Activated T-helper 1 cell treated with anti-CD3 and anti-CD28 coated beads, Interleukin-2, amount 50 U/mL, for 16 hours (primary cell): ENCODE measurements at places on chromosomes 11 and 22.

GRCh38 chr11:33899400-33900037 is 7.6 kb upstream of the LMO2 start:
- no peak for DNase-seq

DNA sequence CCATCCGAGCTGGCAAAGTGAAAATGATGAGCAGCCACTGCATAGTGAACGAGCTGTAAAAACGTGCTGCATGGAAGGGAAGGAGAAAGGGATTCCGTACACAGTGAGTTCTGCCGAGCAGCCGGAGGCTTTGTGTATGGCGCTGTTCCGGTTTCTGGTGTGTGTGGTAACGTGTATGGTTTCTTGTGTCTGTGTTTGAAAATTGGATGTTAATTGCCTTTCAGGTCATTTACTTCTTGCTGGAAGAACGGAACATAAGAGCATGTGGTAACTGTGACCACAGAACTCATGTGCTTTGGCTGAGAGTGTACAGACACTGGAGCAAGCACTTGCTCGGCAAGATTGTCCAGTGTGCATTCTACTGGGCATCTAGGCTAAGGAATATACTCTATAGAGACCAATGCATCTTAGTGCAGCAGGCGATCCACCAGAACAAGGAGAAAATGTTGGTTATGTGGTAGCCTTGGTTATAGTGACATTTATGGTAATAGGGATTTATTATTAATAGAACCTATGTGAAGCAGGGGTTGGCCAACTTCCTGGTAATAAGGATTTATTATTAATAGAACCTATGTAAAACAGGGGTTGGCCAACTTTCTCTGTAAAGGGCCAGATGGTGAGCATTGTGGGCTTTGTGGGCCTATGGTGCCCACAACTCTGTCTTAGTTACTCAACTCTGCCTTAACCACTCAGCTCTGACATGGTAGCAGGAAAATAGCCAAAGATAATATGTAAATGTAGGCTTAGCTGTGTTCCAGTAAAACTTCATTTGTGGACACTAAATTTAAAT is 49.2 kb downstream of the GRAMD1B start:
- no peak for DNase-seq

DNA sequence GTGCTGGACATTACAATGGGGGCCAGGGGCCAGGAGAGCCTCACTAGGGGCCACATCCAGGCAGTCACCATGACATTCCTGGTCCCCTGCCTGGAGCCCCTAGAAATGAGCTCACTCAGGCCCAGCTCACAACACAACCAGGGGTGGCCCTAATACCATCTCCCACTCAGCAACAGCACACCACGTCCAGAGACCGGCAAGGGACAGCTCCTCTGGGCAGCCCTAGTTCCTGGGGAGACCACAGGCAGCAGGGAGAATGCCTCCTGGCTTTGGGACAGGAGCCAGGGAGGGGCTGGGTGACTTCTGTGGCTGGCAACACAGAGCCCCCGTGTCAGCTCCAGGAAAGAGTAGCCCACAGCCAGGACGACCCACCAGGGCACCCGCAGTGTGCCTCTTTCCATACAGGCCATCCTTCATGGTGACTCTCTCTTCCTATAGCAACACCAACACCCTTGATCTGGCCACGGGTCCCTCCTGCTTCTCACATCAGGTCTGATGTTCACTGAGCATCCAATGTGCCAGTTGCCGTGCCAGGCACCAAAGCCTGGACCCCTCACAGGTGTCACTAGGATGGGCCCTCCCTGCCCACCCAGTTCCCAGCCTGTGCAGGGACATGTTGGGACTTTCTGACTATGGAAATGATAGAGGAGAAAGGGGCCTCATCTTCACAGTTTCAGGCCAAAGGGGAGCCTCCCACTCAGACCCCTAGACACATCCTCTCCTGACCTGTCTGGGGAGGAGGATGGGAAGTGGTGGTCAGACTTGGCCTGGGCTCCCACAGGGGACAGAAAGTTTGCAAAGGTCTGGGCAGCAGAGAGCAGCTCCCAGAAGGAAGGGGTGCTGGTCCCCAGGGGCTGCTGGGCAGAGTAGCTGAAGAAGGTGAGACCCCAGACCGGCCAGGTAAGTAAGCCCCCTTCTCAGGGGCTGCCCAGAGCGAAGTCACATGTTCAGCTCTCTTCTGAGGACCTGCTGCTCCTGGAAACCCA is 43.2 kb downstream of the IGLL5 start:
- no peak for DNase-seq

GRCh38 chr11:74725701-74726100 is 5.5 kb downstream of the CHRDL2 start:
- no peak for DNase-seq

DNA sequence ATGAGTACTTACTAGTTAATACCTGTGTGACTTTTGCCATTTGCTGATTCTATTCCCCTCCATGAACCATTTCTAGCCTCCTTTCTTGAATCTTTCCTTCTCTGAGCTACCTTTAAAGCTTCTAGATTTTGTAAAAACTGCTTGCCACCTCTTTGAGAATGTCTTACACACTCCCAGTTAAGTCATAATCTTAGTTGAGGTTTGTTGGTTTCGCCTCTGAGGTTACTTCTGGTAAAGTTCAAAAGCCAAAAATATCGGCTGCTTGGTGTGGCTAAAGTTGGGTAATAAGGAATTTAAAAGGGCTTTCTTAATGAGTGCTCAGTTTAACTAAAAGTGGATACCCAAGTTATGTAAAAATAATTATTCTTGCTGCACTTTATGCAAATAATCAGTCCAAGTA is 10.4 kb upstream of the GLYAT start:
- no peak for DNase-seq

DNA sequence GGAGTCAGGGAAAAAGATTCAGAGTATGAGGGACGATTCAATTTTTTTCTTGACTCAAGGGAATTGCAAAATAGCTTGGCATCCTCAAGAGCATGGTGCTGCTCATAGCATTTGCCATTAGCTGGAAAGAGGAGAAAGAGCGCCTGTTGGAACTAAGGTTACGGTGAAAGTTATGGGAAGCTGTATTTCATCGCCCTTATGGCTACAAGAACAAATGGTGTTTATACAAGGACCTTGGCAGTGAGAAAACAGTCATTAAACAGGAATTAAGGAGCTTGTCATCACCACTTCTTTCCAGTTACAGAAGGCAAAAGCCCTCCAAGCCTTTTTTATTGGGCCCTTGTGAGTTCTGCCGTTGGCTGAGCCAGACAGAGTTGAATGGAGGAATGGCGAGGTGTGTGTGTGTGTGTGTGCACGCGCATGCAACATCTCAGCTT is 74.2 kb downstream of the ALX4 start:
- no peak for DNase-seq

DNA sequence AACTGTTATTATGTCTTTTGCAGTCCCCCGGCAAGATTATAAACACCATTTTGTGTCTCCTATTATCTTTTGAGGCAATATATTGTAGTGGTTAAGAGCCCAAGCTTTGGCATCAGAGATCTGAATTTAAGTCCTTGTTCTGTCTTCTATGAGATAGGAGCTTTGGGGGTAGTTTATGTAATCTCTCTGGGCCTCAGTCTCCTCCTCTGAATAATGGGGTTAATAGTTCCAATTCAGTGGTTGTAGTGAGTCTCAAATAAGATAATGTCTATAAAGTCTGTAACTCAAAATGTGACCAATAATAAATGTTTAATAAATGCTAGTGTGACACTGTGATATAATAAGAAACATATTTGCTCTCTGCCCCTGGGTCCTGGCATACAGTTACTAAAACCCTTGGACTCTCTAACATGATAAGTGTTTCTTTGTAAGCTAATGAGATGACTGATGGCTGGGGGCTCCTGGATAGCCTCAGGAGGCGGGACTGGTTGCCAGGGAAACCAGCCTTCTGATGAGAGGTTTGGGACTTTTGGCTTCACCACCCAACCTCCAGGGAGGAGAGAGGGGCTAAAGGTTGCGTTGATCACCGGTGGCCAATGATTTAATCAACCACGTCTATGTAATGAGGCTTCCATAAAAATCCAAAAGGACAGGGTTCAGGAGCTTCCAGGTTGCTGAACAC is 183.4 kb upstream of the MTMR2 start:
- DNase-seq = no peak

DNA sequence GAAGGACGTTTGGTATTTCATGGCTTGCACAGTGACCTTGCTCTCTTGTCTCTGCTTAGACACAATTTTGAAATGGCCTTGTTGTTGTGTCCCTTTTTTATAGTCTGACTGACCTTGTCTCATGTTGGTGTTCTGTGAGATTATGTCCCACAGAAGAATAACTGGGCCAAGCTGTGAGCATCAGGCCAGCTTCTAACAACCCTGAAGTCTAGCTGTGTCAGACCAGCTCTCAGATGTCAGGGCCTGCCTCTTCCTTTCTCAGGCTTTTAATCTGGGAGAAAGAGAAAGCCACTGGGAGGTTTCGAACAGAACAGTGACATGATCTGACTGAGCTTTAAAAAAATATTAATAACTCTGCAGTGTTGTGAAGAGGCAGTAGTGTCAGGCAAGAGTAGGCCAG is 2.0 kb upstream of the UEVLD start:
- DNase-seq = no peak

DNA sequence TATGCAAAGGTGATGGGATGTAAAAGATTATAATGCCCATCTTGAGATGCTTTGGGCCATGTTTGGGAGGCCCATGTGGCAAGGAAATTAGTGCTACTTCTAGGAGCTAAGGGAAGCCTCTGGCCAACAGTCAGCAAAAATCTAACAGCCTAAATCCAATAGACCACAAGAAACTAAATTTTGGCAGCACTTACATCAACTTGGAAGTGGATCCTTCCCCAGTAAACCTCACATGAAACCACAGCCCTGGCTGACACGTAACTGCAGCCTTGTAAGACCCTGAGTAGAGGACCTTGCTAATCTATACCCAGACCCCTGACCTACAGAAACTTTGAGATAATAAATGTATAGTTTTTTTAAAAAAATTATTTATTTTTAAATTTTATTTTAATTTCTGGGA is 13.1 kb upstream of the GRK3 start:
- DNase-seq = no peak

DNA sequence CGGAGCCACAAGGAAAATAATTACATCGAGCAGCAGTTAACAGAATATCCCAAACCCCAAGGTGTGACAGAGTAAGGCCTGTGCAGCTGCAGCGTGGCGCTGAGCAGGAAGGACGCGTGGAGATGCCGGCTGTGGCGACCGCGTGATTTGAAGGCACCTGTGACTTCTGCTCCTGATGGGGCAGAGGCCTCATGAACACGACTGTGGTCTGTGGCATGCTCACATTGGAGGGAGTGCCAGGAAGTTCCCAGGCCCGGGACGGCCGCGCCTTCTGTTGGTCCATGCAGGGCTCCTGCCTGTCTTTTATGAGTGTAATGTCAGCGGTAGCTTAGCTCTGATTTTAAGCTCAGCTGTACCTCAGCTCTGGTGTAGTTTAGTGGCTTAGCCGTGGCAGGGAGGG is 50.4 kb downstream of the TPCN2 start:
- DNase-seq = no peak

GRCh38 chr22:46178755-46179505 is 28.6 kb downstream of the PPARA start:
- no peak for DNase-seq

DNA sequence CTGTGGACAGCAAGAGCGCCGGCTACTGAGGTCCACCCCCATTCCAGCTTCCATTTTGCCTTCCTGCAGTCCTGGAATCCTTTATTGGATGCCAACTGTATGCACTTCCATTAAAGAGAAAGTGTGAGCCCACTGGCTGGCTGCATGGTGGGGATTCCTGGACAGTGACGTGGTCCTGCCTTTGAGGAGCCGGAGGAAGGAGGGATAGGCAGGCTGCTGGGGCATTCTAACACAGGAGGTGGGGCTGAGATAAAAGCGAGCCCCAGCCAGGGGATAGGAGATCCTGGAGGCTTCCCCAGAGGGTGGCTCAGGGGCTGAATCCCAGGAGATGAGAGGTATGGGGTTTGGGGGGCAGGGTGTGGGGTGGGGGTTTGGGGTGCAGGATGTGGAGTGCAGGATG is 984.7 kb downstream of the BRD1 start:
- no peak for DNase-seq

- no peak for DNase-seq
These were observed 63.3 kb upstream of the SUSD2 start for GRCh38 chr22:24117942-24118341.

- DNase-seq = no peak
These were observed 7.6 kb downstream of the TSPAN32 start for GRCh38 chr11:2309251-2310072.

DNA sequence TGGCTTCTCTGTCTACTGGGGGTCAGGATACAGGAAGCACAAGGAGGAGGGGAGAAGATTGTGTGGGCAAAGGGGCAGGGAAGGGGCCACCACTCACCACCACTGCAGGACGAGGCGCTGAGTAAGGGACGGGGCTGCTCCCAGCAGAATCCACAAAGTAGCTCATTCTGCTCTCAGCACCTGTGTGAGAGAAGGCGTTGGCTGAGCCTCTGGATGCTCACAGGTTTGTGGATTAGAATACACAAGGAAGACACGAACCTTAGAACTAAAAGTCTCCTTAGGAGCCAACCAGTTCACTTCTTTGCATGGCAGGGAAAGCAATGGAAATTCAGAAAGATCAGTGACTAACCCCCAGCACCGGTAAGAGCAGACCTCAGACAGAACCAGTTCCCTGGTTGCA is 14.4 kb downstream of the ETS1 start:
- DNase-seq = no peak

GRCh38 chr11:122179961-122180834 is 64.2 kb upstream of the BLID start:
- no peak for DNase-seq

DNA sequence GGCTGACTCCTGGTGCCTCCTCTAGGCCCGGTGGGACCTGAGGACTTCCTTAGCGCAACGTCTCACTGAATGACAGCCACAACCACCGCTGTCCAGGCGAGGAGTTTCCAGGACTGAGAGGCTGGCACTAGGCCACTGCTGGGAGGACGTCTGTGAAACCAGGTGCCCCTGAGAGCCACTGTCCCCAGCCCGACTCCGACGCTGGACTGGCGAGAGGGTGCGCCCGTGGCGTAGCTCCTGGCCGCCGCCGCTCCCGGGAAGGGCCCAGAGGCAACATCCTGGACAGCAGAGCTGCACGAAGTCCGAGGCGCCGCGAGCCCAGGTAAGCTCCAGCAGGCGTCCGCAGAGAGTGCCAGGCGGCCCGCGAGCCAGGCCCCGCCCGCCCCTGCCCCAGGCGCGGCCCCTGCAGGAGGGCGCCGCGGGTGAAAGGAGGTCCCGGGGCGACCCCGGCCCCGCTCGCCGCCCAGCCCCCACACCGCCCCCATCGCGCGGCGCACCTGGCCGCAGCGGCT is 525 bp downstream of the DGCR2 start:
- DNase-seq = no peak

- no peak for DNase-seq
These were observed 66.2 kb upstream of the SEZ6L start for GRCh38 chr22:26103023-26103422.

- DNase-seq = no peak
These were observed 2.9 kb downstream of the LIF start for GRCh38 chr22:30243661-30244060.

- DNase-seq = no peak
These were observed 1017.9 kb downstream of the TBC1D22A start for GRCh38 chr22:47780281-47780875.

GRCh38 chr11:57277845-57278720 is 41.0 kb upstream of the APLNR start:
- no peak for DNase-seq
